ENCODE measurements at places on chromosomes 4 and X.

- DNase-seq = no peak
Observed at GRCh38 chr4:24858550-24858949, 54.3 kb downstream of the CCDC149 start.

GRCh38 chr4:103998756-103999155 lies 279.0 kb upstream of the TACR3 start:
- DNase-seq = no peak

- no peak for DNase-seq
Observed at GRCh38 chrX:68480969-68481368, 17.9 kb upstream of the YIPF6 start.

- DNase-seq = no peak
Observed at GRCh38 chr4:4560136-4560535, 18.3 kb upstream of the STX18 start.

DNA sequence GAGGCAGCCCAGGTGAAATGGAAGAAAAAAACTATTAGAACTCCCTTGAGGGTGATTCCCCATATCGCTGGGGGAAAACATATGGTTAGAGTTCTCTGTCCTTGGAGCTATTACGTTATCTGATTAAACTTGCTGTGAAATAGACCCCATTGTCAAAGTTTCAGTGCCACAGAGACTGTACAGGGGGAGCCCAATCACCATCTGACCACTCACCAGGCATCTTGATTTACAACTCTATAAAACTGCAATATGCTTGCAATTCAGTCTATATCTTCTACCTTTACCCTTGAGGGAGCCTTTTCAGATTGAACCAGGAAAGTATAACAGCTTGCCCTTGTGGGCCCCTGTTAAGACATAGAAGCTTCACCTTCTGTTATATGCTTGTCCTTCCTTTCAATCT lies 18.2 kb downstream of the TMEM255A start:
- no peak for DNase-seq

DNA sequence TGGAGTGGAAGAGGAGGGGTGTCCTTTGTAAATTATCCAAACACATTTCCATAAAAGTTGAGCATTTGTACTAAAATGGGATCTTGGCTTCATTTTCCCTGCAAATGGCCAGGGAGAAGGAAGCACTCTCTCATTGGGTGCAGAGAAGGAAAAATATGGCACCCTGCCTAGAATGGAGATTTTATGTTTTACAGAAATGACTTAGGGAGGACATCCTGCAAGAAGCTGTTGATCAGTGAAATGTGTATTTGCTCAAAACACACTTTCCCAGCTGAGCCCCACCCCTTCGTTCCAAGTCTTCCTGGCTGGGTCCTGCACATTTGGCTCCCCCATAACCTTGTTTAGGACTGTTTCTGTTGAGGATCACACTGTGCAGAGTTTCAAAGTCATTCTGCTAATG lies 213.5 kb upstream of the TAPT1 start:
- no peak for DNase-seq

DNA sequence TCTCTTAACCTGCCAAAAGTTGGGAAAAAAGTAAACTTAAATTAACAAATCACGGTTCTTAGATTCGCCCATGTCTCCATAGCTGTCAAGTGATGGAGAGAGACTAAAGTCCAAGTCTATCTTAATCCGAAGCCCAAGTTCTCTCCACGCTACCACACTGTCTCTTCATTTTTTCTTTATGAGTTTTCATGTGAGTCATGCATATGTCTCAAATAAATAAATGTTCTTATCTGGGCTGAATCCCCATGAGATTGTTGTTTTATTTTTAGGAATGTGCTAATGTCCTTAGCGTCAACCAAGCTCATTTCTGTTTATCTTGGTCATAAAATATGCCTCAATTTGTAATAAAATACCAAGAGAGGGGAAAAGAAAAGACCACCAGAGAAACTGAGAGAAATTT lies 169.3 kb downstream of the RCHY1 start:
- peak; percentile 38 for DNase-seq
